NCI-H187 (cell line): ENCODE measurements at places on chromosomes 1 and 21.

DNA sequence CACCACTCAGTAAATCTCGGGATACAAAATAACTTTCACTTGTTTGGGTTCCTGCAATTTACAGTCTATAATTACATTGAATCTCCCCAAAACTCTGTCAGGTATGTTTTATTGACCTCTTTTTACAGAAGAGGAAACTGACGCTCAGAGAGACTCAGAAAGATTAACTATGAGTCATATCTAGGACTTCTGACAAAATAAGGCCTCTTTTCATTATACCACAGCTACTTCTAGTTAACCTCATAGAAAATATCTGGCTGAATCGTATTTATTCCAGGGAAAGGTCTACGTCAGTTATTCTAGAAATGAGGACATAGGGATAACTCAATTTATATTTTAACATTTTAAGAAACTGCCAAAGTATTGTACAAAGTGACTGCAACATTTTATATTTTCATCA lies 211.1 kb upstream of the FAM78B start:
- no peak for DNase-seq

DNA sequence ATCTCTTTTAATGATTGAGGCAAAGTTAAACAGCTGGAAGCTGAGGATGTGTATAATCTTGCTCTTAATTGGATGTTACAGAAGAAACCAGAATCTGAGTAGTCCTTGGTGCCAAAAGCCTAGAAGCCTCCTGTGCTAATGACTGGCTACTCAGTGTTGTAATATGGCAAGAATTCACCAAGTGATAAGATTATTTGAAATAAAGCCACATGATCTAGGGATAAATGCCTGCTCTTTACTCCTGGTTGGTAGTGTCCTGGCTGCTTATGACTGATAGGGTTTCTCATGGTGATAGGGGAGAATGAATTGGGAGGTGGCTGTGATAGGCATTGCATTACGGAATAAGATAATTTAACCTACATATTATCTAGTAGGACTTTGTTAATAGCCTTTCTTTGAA lies 13.6 kb upstream of the MAB21L3 start:
- no peak for DNase-seq

- DNase-seq = no peak
Measured at GRCh38 chr1:25765136-25765922, 34.7 kb upstream of the SELENON start.

GRCh38 chr1:109499661-109500536 lies 6.0 kb downstream of the CYB561D1 start:
- no peak for DNase-seq

DNA sequence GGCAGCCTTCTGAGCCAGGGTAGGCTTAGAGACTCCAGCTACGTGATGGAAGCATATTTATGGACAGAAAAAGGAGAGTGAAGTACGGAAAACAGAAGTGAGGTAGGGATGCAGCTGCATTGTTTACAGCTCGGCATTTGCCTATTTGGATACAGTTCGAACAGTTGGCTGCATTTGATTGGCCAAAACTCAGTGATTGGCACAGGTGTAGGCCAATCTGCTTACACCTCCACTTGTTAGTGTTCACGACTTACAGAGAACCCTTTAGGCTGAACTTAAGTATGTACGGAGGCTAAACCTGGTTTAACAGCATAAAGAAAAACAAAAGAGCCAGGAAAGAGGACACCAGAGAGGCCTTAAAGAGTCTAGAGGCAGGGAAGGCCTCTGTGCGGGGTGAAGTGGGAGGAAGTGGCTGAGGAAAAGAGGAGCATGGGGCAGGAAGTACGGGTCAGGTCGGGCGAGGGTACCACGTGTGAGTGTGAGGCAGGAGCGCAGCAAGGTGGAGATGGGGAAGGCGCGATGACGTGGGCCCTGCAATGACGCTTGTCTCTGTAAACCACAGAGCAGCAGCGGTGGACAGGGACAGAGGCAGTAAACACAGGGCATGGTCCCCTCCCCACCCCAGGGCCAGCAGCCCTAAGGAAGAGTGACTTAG lies 32.0 kb downstream of the RSPH1 start:
- no peak for DNase-seq

DNA sequence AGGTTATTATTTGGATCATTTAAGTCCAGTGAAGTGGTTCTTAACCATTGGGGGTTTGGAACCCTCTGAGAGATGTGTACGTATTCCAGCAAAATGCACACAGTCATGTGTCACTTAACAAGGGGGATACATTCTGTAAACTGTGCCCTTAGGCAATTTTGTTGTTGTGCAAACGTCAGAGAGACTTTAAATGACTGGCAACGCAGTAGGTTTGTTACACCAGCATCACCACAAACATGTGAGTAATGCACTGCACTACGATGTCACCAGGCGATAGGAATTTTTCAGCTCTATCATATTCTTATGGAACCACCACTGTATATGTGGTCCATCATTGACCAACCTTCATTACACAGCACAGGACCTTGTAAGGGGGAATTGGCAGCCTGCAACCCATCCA lies 11.9 kb downstream of the AHCYL1 start:
- no peak for DNase-seq

DNA sequence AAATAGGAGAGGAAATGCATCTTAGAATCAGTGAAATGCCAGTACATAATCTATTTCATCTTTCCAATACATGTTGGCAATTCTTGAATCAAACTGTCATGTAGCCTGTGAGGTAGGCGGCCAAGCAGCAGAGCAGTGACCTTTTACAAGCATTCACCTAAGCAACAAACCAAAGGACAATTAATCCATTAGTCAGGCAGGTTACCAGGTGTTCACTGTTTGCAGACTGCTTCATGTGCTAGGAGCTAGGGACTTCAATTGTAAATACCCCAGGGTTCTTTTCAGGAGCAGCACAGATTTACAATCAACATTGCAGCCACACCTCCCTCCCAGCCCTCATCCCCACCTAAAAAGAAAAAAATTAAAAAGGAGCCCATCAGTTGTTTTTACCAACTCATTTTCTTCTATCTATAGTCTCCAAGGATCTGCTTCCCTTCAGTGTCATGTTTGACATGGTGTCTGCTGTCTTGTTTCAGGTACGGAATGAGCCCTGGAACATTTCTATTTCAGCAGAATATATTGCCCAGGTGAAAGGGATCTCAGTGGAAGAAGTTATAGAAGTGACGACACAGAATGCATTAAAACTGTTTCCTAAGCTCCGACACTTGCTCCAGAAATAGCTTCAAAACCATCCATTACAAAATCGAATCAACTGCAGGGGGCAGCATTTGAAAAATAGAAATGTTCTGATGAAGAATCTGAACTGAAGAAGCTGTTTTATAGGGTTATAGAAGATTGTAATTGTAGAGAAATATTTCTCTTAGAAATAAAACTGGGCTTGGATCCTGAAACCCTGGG lies 23.0 kb downstream of the TATDN3 start:
- DNase-seq = no peak

GRCh38 chr1:218742467-218743262 lies 397.5 kb downstream of the TGFB2 start:
- no peak for DNase-seq

GRCh38 chr21:45827302-45827692 lies 154.3 kb upstream of the COL6A1 start:
- DNase-seq = no peak

DNA sequence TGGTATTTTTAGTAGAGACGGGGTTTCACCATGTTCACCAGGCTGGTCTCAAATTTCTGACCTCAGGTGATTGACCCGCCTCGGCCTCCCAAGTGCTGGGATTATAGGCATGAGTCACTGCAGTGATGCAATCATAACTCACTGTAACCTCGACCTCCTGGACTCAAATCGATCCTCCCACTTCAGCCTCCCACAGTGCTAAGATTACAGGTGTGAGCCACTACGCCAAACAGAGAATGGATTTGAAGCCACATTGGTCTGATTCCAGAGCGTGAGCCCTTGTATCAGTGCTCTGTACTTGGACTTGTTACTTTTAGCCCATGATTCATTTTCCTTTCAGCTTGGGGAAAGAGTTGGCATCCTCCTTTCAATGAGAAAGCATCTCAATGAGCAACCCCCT lies 14.9 kb upstream of the ZNF683 start:
- DNase-seq = no peak

GRCh38 chr1:62732331-62732730 lies 44.1 kb upstream of the DOCK7 start:
- DNase-seq = no peak

- DNase-seq = no peak
Measured at GRCh38 chr1:90319918-90320317, 325.0 kb downstream of the ZNF326 start.

DNA sequence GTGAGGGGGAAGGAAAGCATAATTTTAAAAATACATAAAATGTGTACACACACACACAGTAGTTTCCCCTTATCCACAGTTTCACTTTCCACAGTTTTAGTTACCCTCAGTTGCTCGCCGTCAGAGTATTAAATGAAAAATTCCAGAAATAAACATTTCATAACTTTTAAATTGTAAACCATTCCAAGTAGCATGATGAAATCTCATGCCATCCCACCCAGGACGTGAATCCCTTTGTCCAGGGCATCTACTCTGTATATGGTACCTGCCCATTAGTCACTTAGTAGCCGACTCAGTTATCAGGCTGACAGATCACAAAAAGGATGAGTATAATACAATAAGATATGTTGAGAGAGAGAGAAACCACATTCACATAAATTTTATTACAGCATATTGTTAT lies 36.2 kb downstream of the EPS15 start:
- no peak for DNase-seq

DNA sequence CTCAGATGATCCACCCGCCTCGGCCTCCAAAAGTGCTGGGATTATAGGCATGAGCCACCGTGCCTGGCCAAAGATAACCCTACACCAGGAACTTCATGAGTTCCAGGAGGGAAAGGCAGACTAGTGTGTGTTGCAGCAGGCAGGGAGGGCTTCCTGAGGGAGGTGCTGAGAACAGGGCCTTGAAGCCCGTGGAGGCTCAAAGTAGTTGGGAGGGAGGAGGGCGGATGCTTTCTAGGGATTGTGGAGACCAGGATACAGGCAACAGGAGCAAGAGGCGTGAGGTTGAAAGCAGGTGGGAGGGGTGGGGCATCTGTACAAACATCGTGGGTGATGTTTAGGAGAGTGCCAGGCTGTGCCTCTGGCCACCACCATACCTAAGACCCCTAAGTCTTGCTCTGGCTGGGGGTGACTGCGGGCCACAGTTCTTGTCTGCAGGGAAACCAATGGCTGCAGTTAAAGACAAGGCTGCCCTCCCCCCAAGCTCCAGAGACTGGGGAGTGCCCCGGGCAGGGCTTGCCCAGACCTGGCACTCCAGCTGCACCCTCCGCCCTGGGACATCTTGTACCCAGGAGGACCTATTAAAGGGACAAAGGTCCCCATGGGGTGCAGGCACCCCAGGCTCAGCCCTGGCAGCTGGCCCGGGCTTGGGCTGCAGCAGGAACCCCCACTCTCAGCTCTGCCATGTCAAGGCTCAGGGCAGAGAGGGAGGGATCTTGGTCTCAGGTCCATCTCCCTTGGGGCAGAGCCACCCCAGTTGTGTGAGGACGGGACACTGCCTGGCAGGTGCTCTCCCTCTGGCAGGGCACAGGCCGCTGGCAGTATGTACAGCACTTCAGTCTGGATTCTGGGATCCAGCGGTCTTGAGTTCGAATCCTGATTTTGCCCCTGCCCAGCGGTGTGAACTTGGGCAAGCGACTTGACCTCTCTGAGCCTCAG lies 22.1 kb upstream of the CASZ1 start:
- no peak for DNase-seq

- peak; percentile 73 for DNase-seq
Measured at GRCh38 chr1:6269720-6270400, 9.0 kb upstream of the GPR153 start.

DNA sequence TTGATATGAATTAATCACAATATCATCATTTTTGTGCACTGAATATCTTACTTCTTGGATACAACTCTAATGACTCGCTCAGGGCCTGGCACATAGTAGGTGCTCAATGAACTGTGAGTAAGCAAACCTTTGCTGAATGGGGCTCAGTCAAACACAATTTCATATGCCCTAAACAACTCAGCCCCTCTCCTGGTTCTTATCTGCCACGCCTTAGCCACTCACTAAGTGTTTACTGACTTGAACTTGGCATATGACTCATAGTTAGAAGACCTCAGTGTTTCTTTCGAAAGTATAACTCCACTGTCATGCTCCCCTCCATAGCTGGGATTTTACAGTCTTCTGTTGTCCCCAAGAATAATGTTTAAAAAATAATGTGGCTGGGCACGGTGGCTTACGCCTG lies 4.8 kb upstream of the IFNLR1 start:
- no peak for DNase-seq

- no peak for DNase-seq
Measured at GRCh38 chr1:243244432-243244841, 10.6 kb downstream of the CEP170 start.
